A549 treated with dexamethasone at 1 μM for 4 hours (cell line): ENCODE measurements at places on chromosomes 13 and 19. TPM values are rescaled to one million over a fixed set of nuclear protein-coding genes. Genes with fewer than 3 reads are reported as not detected.

The GNG8 gene
- not detected in 5 replicates for total RNA-seq

The SEMA6B gene
- total RNA-seq: 3.8 to 7.4 TPM (median 7.0 TPM) in 5 replicates

The MEIOSIN gene
- 0.02 to 0.09 TPM (median 0.05 TPM) in 5 replicates for total RNA-seq

The IGSF23 gene
- 0.19 to 0.74 TPM (median 0.43 TPM) in 5 replicates for total RNA-seq

The CLEC17A gene
- not detected in 5 replicates for total RNA-seq

The ZNF441 gene
- 0.01 TPM in 1 of 5 replicates, not detected in the others for total RNA-seq

The LNX2 gene
- 3.3 to 4.7 TPM (median 4.1 TPM) in 5 replicates for total RNA-seq

The CGB1 gene
- 0.14 TPM in 1 of 5 replicates, not detected in the others for total RNA-seq

The CEACAM4 gene
- not detected in 5 replicates for total RNA-seq

The RDH8 gene
- total RNA-seq: 0.18 to 0.42 TPM (median 0.27 TPM) in 5 replicates

The ZNF577 gene
- 0.06 to 0.13 TPM (median 0.09 TPM) in 4 of 5 replicates, not detected in the other for total RNA-seq

The PRR22 gene
- total RNA-seq: 1.6 to 2.7 TPM (median 2.1 TPM) in 5 replicates

The HAUS8 gene
- total RNA-seq: 12.3 to 15.2 TPM (median 13.1 TPM) in 5 replicates

The DZIP1 gene
- 10.8 to 14.9 TPM (median 13.0 TPM) in 5 replicates for total RNA-seq

The SIGLEC12 gene
- total RNA-seq: not detected in 5 replicates

The DHDH gene
- 0.62 to 1.5 TPM (median 1.2 TPM) in 5 replicates for total RNA-seq

The NCAN gene
- 0.04 to 0.15 TPM (median 0.06 TPM) in 5 replicates for total RNA-seq

The C19orf73 gene
- total RNA-seq: 0.82 to 1.9 TPM (median 1.3 TPM) in 5 replicates

The KCNJ14 gene
- total RNA-seq: 1.1 to 2.1 TPM (median 1.2 TPM) in 5 replicates

The SLC46A3 gene
- total RNA-seq: 1.4 to 2.4 TPM (median 2.1 TPM) in 5 replicates
